Upper lobe of right lung (tissue), 1 donor: ENCODE measurements at places on chromosomes 3 and 15. TPM values are rescaled to one million over a fixed set of nuclear protein-coding genes. Genes with fewer than 3 reads are reported as not detected.

Gene CDCP1
- total RNA-seq = 19.1 TPM

Gene CCDC191
- 4.1 TPM for total RNA-seq

Gene CX3CR1
- total RNA-seq = 8.3 TPM

Gene CSPG5
- total RNA-seq = 5.4 TPM

Gene ITGB5
- total RNA-seq = 95.1 TPM

Gene CHCHD6
- total RNA-seq = 17.1 TPM

Gene LMAN1L
- not detected for total RNA-seq

Gene REC114
- total RNA-seq = not detected

Gene VILL
- 8.9 TPM for total RNA-seq

Gene EDEM1
- total RNA-seq = 88.6 TPM

Gene CCR8
- total RNA-seq = not detected

Gene IL17RB
- 12.4 TPM for total RNA-seq

Gene USP4
- 69.6 TPM for total RNA-seq

Gene PLCL2
- 9.1 TPM for total RNA-seq

Gene RAP2B
- total RNA-seq = 17.9 TPM

Gene ZPLD1
- not detected for total RNA-seq

Gene CCDC9B
- total RNA-seq = 72.5 TPM

Gene STRA6
- total RNA-seq = not detected

Gene GADL1
- not detected for total RNA-seq

Gene HDAC11
- total RNA-seq = 15.0 TPM

Gene PLSCR5
- total RNA-seq = not detected

Gene ANKRD34C
- not detected for total RNA-seq

Gene SOX2
- total RNA-seq = 0.20 TPM

Gene PARP15
- total RNA-seq = 9.7 TPM

Gene XCR1
- total RNA-seq = 0.26 TPM

Gene ALDH1A2
- 27.3 TPM for total RNA-seq

Gene TF
- 1.3 TPM for total RNA-seq

Gene ACP3
- 11.5 TPM for total RNA-seq

Gene C3orf33
- 4.5 TPM for total RNA-seq

Gene PLA2G4B
- total RNA-seq = 14.4 TPM

Gene AADACL2
- total RNA-seq = not detected

Gene ENTPD3
- total RNA-seq = 3.7 TPM

Gene IL1RAP
- 34.6 TPM for total RNA-seq

Gene FES
- total RNA-seq = 48.0 TPM

Gene CLSTN2
- total RNA-seq = 3.0 TPM

Gene LRRC49
- 4.3 TPM for total RNA-seq

Gene CHDH
- total RNA-seq = 10.9 TPM

Gene RNF168
- 21.1 TPM for total RNA-seq

Gene TRH
- not detected for total RNA-seq

Gene CAV3
- 0.32 TPM for total RNA-seq

Gene ANKRD63
- not detected for total RNA-seq

Gene MRPL46
- 17.0 TPM for total RNA-seq

Gene BFSP2
- total RNA-seq = not detected
